ENCODE measurements at places on chromosomes 11 and 22.

DNA sequence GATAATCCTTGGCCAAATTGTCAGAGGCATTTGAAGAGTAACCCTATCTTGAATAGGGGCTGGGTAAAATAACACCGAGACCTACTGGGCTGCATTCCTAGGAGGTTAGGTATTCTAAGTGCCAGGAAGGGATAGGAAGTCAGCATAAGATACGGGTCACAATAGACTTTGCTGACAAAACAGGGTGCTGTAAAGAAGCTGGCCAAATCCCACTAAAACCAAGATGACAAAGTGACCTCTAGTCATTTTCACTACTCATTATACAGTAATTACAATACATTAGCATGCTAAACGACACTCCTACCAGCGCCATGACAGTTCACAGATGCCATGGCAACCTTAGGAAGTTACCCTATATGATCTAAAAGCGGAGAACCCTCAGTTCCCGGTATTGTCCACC is 964 bp upstream of the REXO2 start:
- no peak for DNase-seq

GRCh38 chr22:38930512-38930911 is 26.9 kb upstream of the APOBEC3A start:
- no peak for DNase-seq

- DNase-seq = no peak
These were observed 203.4 kb downstream of the CADM1 start for GRCh38 chr11:115300660-115301428.

GRCh38 chr11:64299847-64300648 is at the start of gene CATSPERZ:
Gene CATSPERZ (plus strand): TSS chr11:64300358. CDS start chr11:64300411, 53 bp downstream.
- no peak for DNase-seq

- no peak for DNase-seq
These were observed 2.0 kb downstream of the USH1C start for GRCh38 chr11:17542249-17542648.

- DNase-seq = no peak
These were observed 4.1 kb downstream of the BEST1 start for GRCh38 chr11:61954106-61954850.

DNA sequence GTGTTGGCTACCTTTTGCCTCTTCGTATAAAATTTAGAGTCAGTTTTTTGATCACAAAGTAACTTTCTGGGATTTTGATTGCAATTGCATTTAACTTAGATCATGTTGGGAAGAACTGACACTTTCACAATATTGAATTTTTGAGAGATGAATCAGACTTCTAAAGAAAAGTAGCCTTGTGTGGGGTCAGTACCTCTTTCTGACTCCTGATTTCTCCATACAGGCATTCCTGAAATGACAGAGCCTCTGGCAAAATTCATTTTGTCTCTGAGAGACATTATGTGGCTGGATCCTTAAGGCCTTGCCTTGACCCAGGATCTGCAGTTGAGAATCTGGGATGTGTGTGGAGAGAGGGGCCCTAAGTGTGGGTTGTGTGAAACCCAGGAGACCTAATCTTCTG is 37.8 kb downstream of the PPFIBP2 start:
- no peak for DNase-seq

GRCh38 chr11:73334384-73335203 is 26.5 kb downstream of the ARHGEF17 start:
- DNase-seq = no peak
